ENCODE measurements at places on chromosomes 3 and 15. TPM values are rescaled to one million over a fixed set of nuclear protein-coding genes. Genes with fewer than 3 reads are reported as not detected.

DNA sequence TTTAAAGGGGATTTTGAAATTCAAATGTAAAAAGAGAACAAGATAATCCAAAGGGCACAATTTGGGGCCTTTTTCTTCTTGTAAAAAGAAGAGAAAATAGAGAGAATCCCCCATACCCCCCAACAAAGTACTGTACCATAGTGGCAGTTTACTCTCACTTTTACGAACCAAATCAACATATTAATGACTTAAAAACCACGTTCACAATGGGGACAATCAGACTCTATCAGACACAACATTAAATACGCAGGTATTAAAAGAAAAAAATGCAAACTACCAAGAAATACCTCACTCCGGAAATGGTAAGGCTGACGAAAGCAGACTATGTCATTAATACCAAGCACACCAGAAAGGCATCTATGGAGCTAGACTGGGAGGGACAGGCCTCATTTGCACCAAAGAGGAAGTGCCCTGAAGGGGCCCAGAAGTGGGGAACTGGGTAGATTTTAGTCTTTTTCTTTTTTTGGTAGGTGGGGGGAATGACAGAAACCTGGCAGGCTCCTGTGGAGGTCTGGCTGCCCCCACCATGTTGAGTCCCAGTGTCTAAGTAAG is 134.3 kb downstream of the TIGIT start:
- DNase-seq, result no peak

IL5RA gene
- not detected for polyA plus RNA-seq

DNA sequence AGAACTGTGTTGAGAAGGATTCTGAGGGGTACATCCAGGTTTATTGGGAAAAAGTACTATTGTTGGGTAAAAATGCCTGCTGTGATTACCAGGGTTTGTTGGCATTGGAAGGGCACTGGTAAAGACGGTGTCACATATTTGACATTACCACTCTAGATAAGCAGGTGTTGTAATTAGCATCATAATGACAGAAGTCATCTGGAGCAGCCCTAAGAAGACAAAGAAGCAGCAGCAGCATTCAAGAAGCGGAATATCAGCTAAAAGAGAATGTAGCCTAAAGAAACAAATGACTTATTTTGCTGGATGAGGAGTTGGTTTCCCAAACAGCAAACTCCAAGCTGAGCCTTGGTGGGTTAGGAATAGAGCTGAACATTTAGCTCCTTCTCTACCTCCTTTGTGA is 30.5 kb upstream of the ZFAND6 start:
- DNase-seq, result no peak

DNA sequence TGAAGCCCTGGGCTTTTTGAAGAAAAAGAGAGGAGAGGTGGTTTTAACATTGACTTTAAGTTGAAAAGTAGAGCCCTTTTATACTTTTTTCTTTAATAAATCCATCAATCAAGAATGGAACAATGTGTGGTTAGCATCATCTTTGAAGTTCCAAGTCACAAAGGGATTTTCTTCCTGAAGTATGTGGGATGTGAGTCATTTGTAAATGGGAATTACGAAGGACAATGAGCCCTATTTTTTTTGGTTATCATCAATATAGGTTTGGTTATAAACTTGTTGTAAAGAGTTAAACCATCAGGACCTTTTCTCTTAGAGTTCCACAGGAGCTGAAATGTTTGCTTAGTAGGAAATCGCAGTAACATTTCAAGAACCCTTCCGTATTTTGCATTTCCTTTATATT is 38.3 kb downstream of the PIK3CA start:
- DNase-seq, result no peak

DNA sequence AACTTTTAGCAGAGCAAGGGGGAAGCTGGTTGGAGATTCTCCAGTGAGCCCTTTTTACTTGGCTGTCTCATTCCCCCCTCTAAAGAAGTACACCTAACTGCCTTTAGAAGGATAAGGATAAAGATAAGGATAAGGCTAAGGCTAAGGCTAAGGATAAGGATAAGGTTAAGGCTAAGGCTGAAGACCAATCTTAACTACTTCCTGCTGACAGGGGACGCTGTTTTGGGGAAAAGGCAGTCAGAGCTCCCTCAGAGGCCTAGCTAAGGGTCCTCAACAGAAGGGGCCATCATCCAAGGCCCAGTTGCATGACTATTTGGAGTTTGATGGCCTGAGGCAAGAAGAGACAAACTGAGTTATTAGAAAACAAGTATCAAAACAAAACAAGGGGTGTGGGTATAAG is 94.3 kb upstream of the ARPP21 start:
- no peak for DNase-seq

DNA sequence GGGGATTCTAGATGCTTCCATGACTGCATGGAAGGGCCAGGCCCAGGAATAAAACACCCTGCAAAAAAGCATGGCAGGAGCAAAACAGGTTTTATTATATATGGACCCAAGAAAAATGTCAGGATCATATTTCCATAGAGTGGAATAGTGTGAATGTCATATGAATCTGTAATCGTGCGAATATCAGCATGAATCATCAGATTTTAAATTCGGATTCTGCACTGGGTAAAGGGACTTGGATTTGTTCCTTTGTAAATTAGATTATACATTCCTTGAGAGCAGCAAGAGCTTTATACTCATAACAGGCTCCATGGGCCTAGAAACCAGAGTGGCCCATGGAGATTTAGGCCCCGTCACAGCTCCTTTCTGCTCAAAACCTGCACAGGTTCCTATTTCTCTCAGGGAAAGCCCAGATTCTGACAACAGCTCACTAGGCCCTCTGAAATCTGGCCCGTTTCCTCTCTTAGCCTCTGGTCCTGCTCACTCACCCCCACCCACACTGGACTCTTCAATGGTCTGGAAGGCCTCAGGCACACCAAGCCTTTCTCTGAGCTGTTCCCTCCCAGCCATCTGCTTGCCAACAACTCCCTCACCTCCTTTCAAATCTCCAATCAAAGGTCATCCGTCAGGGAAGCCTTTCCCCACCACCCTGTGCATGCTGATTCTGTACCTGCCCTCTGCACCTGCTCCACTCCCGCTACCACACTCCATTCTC is 76.0 kb downstream of the FEM1B start:
- DNase-seq, result no peak

DNA sequence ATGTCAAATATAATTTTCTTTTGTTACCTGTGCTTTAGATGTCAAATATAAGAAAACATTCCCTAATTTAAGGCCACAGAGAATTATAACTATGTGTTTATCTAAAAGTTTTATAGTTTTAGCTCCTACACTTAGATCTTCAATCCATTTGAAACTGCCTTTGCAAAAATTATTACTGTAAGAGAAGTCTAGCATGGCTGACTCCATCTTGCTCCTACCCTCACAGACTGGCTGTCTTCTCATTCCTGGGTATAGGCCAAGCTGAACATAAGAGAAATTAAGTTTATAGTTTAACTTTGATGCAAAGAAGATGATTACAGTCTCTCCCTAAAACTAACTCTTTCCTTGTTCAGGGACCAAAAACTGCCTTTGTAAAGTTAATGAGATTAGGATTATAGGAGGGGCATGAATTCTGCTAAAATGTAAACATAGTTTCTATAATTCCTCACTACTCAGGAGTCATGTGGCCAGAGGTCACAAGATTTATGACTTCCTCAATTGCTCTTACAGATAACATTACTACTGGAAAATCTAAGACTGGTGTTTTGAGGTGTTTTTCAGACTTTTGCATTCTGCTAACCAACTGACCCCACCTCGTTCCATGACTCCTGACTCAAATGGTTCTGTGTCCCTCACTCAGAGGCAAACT is 184.0 kb downstream of the BCHE start:
- no peak for DNase-seq

DNA sequence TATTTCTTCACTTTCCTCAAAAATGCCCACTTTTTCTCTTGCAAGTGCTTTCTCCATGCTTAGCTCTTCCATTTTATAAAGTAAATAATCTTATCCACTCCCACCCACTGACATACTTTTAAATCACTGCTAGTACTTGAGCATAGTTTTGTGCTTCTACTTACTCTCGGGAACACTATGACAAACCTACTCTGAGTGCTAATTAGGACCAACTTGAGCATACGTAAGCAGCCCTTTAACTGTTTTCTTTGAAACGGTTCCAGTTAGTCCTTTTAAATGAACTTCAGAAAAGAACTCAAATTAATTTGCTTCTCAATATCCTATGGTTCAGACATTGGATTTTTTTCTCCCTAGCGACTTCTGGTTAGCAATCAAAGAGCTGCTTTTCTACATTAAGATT is 280.0 kb upstream of the SOX2 start:
- no peak for DNase-seq

Measured in AG04450 (cell line).